ENCODE measurements at places on chromosomes 7 and 10.

DNA sequence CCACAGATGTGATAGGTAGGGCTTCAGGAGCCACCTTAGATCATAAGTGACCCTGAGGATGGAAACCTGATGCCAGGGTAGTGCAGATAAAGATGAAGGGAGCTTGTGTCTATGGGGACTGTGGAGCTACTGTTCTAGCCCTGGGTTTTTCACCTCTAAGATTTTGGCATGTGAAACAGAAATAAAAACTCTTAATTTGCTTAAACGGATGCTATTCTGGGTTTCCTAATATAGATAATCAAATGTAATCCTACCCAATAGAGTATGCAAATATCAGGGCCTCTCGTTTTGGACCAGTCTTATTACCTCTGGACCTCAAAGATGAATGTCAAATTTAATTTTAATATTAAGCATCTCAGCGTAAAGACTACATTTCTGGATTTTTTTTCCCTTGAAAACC lies 49.3 kb downstream of the ABCB4 start:
- no peak for DNase-seq

GRCh38 chr7:33862946-33863814 lies 42.2 kb upstream of the BMPER start:
- no peak for DNase-seq

GRCh38 chr7:56099653-56100052 lies 6.6 kb downstream of the CHCHD2 start:
- DNase-seq = no peak

DNA sequence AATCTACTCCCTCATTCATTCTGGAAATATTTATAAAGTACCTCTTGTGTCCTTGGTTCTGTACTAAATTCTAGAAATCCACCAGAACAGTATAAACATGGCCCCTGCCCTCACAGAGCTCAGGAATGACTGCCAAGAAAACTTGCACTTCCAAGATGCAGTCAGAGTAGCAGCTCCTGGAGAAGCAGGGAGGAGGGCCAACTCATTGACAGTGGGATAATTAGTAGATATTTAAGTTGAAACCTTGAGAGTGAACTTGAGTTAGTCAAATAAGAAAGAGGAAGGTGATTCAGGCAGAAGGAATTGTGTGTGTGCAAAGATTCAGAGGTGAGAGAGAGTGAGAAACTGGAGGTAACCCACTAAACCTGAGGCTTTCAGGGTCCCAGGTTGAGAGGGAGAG lies 182.2 kb upstream of the INHBA start:
- no peak for DNase-seq

DNA sequence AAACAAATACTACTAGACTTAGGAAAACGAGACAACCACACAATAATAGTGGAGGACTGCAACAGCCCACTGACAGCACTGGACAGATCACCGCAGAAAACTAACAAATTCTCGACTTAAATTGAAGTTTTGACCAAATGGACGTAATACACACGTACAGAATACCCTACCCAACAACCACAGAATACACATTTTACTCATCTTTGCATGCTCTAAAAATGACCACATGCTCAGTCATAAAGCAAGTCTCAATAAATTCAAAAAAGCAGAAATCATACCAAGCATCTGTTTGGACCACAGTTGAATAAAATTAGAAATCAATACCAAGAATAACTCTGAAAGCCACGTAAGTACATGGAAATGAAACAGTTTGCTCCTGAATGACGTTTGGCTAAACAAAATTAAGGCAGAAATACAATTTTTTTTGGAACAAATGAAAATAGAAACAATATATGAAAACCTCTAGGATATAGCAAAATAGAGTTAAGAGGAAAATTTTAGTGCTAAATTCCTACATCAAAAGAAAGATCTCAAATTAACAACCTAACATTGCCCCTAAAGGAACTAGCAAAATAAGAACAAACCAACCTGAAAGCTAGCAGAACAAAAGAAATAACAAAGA lies 30.6 kb downstream of the MAPK8 start:
- no peak for DNase-seq

GRCh38 chr7:32167256-32167655 lies 97.0 kb upstream of the PDE1C start:
- DNase-seq = no peak

- DNase-seq = no peak
Observed at GRCh38 chr10:28147706-28148105, 148.8 kb upstream of the ODAD2 start.
